ENCODE measurements at places on chromosomes 1 and 21.
A peak's percentile ranks its signal among the peaks of the same experiment; 100 is the strongest.

DNA sequence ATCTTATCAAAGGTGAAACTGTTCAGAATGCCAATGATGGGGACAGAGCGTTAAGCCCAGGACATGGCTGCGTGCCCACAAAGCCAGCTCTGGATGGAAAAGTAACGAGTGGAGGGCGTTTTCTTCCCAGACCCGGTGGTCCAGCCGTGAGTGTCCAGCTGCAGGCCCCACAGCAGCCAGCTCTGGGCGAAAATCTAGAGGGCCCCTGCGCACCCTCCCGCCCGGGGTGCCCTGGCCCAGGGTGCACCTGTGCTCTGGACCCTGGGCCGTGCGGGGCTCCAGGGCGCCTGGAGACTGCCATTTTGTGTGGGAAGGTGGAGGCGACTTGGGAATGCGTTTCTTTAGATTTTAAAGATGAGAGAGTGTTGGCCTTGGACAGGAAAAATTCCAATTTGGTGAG lies 58.8 kb downstream of the SKI start:
- no peak for DNase-seq

GRCh38 chr21:37153196-37153934 lies 80.3 kb downstream of the TTC3 start:
- no peak for DNase-seq

DNA sequence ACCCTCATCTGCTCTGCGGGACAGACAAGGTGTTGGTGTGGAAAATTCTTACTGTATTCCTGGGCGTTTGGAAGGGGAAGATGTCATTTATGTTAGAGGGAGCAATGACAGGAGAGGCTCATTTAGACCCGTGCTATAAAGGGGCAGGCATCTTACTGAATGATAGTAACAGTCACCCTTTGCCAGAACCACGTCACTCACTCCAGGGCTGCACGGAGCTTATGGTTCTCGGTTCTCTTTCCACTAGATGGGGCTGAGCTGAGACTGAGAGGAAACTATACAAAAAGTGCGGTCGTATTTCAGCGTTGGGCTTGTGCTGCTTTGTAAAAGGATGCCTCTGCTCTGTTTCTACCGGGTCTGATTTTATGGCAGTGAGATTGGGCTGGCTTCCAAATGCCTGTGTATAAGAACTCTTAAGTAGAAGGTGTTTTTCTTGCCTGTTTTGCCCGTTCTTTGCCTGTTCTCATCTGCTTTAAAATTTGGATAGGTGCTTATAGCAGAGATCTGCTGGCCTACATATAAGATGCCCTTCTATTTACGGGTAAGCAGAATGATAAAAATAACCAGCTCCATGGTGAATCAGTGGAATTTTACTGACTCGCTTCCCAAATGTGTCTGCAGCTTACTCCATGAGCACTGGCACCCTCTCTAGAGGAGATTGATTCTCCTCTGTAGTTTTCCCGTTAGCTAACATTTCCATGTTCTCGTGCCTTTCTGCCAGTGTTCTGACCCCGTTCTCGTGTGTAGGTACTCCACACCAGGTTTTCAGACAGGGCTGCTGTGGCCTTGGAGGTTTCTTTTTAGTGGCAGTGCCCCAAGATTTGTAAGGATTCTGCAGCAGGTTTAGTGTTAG lies 55.9 kb downstream of the MRPS6 start:
- no peak for DNase-seq

GRCh38 chr1:2931724-2932401 lies 89.4 kb upstream of the ACTRT2 start:
- no peak for DNase-seq

DNA sequence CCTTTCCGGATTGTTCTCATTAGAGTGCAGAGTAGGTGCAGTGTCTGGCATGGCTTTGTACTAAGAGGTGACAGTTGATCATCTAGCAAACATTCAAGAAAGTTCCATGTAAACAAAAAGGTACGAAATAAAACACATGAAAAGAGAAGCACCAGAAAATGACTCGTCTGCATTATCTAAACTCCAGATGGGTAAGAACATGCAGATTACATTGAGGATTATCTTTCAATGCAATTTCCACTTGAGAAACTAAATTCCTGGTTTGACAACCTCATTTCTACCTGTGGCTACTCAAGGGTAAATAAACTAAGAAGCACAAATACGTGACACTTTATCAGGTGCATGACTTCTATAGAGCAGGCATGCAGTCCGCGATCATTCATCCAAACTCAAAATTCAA lies 17.6 kb downstream of the SLC30A10 start:
- no peak for DNase-seq

- no peak for DNase-seq
Observed at GRCh38 chr1:208164609-208165008, 79.6 kb downstream of the PLXNA2 start.

DNA sequence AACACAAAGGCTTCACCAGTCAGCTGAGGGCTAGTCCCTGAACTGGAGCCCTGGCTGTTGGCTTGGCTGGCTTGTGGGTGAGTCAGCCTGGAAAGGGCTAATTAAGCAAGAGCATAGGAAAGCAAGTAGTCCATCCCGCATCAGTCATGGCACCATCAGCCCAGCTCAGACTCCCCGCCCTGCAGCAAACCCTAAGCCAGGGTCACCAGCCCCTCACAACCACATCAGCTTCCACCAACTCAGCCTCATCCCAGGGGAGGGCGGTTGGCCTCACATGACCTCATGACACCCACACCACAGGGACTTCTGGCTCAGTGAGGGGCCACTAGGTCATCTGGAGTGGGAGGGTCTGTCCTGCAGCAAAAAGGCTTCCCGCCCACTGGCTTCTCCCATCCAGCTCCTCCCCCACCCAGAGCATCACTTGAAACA lies 7.0 kb upstream of the SPATC1L start:
- no peak for DNase-seq

DNA sequence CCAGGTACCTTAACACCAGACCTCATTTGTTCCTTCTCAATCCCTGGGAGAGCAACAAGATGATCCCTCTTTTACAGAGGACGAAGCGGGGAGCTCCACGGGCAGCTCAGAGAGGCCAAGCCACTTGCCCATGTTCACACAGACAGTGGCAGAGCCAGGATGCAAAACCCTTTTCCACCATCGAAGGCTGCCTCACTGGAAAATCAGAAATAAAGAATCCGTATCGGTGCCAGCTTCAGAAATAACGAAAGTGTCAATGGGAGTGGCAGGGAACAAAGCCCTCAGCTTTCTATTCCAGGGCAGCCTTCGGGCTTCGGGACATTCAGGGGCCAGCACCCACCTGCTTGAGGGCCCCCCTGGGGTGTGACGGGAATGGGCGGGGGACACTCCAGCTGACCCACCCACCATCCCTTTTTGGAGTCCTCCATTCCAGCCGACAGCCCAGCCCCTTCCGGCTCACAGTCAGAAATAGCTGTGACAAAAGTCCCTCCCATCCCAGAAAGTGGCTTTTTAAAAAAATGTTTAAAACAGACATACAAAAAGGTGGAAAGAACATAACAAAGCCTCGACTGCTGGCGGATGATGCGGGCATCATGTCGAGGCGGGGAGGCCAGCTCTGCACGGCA lies 6.0 kb downstream of the IFFO2 start:
- no peak for DNase-seq

DNA sequence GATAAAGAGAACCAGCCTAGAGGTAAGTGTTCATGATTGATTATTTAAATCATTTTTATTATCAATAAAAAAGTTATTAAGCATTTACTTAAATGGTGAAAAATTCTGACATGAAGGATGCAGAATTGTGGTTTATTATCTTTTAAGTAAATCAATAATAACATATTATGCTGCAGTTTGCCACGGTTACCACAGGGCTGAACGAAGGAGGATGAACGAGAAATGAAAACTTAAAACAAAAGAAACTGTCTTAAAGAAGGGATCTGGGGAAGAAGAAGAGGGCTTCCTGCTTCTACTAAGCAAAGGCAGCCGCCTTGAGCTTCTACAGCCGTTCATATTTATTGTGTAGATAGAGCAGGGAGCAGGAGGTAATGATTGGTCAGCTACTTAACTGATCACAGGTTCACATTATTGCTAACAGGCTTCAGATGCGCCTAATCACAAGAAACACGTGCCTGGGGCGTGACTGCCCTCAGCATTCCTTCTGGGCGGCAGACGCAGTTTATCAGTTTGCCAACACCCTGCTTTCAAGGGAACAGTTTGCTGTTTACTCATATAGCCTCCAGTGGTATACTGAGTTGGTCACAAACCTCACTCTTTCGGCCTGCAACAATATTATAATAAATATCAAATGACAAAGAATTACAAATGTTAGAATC lies 5.8 kb upstream of the FNBP1L start:
- no peak for DNase-seq

GRCh38 chr21:34363733-34364132 lies at the start of gene KCNE2:
KCNE2 (plus strand) TSS chr21:34364006; CDS start chr21:34370479, 6,473 bp downstream.
- DNase-seq = no peak

DNA sequence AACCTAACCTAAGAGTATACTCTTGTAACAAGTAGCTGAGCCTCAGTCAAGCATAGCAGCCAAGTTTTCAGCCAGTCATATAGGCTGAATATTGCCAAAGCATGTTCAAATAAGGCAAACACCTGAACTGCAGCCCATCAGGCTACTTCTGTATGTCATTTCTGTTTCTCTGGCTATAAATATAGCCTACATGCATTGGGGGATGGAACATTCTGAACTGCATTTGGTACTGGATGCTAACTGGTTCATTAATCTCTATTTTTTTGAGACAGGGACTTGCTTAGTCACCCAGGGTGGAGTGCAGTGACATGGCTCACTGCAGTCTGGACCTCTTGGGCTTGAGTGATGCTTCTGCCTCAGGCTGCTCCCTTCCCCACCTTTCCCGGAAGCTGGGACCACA lies 37.3 kb downstream of the MAST2 start:
- no peak for DNase-seq

DNA sequence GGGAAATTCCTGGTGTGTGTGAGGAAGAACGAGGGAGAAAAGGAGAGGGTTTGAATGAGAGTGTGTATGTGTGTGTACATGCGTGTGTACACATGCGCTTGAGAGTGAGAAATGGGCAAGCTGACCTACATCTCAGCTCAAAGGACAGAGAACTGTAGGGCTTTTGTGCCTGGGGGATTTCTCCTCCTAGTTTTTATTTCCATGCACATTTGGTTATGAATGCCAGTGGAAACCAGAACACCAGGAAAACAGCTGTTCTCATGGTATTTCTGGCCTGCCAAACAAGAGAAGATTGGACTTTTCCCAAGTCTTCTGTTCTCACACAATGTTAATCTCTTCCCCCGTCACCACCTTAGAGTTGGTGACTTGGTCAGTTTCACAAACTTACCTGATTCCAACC lies 45.2 kb downstream of the SLC44A3 start:
- no peak for DNase-seq

- DNase-seq = no peak
Observed at GRCh38 chr1:43861337-43861736, 72.3 kb upstream of the ARTN start.

DNA sequence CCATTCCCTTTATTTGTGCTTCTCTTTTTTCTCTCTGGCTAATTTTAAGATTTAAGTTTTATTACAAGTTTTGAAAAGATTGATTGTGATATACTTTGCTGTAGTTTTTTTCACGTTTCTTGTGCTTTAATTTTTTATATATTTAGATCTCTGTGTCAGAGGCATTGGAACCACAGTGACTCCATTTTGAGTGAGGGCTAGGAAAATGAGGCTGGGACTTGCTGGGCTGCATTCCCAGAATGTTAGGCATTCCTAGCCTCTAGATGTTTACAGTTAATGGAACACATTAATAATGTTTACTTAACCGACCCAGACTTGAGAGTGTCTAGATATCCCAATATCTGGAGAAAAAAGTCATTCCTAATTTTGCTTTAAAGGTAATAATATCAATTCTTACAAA lies 939.4 kb downstream of the BRINP3 start:
- DNase-seq = no peak

- no peak for DNase-seq
Observed at GRCh38 chr1:32774950-32775634, 42.1 kb downstream of the YARS1 start.

DNA sequence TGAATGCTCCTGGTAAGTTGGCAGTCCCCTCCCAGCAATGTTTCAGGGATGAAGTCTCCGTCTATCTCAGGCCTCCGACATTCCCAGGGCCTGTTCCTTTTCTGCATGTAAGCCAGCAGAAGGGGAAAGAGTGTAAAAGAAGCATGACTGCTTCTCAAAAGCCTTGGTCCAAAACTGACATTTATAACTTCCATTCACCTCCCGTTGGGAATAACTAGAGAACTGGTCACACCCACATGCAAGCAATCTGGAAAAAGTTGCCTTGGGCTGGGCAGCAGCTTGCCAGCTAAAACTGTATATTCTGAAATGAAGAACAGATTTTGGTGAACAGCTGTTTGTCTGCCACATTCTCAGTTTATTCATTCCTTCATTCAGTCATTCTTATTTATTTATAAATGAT lies 24.2 kb upstream of the NPL start:
- no peak for DNase-seq

DNA sequence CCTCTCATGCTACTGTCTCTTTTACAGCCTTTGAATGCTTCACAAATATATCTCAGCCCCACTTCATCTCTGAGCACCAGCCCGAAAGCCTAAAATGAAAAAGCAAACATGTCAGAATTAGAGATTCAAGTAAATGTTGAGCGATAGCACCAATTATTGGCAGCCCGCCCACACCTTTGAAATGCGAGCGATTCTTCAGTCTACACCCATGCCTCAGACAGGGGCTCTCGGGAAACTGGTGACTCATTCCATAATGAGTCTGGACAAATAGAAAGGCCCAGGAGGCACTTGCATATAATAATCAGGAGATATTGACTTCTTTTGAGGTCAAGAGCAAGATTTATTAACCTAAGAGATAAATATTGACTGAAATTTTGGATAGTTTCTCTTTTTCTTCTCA lies 487.3 kb upstream of the PTBP2 start:
- no peak for DNase-seq

DNA sequence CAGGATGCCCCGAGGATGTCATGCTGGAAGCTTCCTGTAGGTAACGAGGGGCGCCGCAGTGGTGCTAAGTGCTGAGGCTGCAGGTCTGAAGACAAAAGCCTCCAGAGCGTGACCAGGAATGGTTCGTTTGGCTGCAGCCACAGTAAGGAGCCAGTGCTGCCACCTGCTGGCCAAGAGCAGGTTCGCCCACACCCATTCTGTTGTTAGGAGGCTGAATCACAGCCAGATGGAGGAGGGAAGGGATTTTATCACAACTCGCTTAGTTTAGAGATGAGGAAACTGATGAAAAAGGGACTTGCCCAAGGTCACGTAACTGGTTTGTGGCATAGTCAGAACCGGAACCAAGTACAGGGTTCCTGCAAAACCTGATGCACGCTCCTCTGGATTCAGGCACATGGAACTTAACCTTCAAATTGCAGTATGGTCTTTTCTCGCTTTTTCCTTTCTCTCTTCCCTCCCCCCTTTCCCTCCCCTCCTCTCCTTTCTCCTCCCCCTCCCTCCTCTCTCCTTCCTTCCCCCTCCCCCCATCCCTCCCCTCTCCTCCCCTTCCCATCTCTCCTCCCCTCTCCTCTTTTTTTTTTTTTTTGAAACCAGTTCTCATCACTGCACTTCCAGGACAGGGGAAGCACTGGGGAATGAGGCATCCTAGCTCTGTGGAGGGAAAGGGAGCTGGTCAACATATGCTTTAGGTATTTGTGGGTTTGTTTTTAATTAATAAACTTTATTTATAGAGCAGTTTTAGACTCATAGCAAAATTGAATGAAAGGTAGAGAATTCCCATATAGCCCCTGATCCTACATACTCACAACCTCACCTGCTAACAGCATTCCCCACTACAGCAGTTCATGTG lies 81.8 kb downstream of the MPZL1 start:
- peak; percentile 97 for DNase-seq

- DNase-seq = no peak
Observed at GRCh38 chr1:98388441-98388840, 273.1 kb upstream of the SNX7 start.

All from iPS DF 6.9 (cell line).